Heart right ventricle (tissue), 16 donors: ENCODE measurements at places on chromosomes 7 and 10. TPM values are rescaled to one million over a fixed set of nuclear protein-coding genes. Genes with fewer than 3 reads are reported as not detected.

CALML3 gene
- not detected for total RNA-seq

GRCh38 chr7:27587429-27587828 lies 75.3 kb downstream of the HIBADH start:
- DNase-seq = no peak

DNA sequence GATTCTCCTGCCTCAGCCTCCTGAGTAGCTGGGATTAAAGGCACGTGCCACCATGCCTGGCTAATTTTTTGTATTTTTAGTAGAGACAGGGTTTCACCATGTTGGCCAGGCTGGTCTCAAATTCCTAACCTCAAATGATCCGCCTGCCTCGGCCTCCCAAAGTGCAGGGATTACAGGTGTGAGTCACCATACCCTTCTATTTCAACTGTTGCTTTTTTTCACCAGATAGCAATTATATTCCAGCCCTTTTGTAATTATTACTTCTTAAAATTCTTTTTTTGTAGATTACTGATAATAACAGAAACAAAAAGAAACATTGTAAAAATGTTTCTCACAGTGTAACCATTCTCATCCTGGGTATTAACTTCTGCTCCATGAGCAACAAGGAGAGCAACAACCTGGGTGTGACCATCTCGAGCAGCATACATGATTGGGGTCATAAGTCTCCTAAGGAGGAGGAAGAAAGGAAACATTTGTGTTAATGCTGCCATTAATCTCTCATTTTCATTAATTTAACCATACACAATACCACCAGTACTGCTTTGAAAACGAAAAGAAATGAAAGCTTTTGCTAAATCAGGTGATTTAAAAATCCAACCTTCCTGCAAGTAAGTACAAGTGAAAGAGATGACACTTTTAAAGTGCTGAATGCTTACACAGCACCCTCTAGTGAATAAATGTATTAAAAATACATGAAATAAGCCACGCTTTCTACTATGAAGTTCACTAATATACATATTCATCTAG lies 41.8 kb downstream of the ASZ1 start:
- DNase-seq = no peak

GRCh38 chr7:81774551-81774950 lies 4.7 kb upstream of the HGF start:
- DNase-seq = no peak

- DNase-seq = no peak
Observed at GRCh38 chr10:132058793-132059759, 6.7 kb upstream of the JAKMIP3 start.

DNA sequence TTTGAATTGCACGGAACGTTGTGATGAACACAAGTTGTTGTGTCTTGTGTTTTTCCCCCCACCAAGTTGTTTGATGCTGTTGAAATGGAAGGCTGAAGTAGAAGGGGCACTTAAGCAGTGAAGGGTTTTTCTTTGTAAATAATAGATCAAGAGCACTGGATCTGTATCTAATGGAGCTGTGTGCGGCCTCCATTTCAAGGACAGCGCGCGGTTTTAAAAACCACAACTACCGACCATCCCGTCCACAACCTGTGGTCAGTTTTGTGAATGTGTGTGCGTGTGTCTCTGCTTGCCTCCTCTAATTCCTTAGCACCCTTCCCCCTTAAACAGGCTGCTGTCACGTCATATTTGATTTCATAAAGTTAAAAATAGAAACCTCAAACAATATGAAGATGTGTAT lies 165.5 kb downstream of the TCF7L2 start:
- no peak for DNase-seq

DNA sequence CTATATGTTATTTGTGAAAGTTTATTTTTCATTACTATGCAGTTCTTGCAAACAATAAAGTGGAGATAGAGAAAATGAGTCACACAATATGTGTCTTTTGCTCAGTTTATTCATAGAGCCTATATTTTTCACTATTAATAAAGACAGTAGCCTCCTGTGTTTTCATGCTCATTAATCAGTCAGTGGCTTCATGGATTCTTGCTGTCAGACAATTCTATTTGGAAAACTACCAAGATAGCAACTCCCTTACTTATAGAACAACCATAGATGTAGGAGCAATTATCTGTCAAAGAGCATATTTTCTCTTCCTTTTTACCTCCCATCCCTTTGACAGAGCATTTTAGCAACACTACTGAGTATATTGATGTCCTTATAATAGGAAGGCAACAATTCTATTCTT lies 132.7 kb upstream of the CALCR start:
- no peak for DNase-seq
